Activated naive CD4-positive, alpha-beta T cell treated with anti-CD3 and anti-CD28 coated beads, Interleukin-2, amount 10 ng/mL, durations not matched to agents 7 days and 5 days (primary cell): ENCODE measurements at places on chromosomes 2 and 18.

GRCh38 chr2:146251328-146251727 lies 1593.5 kb upstream of the ACVR2A start:
- no peak for DNase-seq

DNA sequence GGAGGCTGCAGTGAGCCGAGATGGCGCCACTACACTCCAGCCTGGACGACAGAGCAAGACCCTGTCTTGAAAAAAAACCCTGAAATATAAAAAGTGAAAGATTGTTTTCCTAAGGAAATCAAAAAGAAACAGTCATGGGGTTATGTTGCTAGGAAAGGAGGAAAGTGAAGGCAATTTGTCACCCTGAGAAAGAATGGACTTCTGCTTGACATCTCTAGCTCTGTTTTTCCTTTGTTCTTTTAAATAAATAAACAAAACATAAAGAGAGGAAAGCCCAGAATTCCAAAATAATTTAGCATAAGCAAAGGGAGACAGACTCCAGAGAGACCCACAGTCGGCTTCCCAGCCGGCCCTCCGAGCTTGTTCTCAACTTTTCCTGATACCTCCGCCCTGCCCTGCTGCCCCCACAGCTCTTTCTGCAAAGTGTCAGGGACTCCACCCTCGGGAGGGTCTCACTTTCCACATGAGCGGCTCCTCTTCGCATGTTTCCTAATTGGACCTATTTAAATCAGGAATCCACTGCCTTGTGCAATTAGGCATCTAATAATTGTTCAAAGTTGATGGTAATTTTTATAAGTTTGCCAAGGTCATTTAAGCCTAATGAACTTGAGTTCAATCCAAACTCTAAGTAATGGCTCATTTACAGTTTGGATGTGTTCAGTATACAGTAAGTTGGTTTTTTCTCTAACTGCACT lies 49.8 kb upstream of the COPS8 start:
- no peak for DNase-seq

- DNase-seq = no peak
Observed at GRCh38 chr2:187228986-187229385, 219.1 kb downstream of the CALCRL start.

DNA sequence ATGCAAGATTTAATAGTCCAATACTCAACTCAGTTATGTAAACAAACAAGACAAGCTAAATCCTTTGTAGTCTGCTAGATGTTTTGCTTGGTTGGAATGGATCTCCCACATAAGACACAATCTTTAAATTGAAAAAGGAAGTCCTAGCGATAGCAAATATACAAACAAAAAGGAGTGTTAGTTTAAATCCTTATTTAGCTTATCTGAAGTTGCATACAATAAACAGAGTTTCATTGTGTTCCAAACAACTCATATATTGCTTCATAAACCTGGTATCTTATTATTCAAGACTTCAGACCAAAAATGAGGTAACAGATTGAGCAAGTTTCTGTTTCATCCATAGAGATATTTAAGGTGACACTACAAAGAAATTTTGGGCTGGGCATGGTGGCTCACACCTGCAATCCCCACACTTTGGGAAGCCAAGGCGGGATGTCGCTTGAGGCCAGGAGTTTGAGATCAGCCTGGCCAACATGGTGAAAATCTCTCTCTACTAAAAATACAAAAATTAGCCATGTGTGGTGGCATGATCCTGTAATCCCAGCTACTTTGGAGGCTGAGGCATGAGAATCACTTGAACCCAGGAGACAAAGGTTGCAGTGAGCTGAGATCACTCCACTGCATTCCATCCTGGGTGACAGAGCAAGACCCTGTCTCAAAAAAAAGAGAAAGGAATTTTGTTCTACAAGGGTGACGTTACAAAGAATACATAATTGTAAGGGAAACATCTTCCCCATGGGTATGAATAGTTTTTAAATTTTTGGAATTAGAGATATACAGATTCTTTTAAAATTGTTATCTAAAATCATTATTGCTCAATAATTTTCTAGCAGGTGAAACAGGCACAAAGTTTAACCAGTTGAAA lies 150.5 kb upstream of the L3MBTL4 start:
- DNase-seq = no peak

GRCh38 chr18:949724-950631 lies 45.3 kb downstream of the ADCYAP1 start:
- DNase-seq = no peak

DNA sequence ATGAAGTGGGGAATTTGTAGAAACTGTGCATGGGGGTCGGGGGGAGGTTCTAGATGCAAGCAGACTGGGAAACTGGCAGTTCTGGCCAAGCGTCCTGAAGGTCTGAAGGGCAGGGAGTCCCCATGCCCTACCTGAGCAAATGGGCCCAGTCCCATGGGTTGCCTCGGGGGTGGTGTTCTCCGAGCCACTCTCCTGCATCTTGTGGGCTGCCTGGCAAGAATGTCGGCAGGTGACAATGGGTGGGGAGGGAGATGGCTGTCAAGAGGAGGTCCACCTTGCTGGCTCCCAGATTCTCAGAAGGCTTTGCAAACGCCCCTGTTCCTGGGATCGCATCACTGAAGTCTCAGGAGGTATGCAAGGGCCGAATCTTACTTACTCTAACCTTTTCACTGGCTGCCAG lies 21.3 kb downstream of the INHBB start:
- DNase-seq = no peak

DNA sequence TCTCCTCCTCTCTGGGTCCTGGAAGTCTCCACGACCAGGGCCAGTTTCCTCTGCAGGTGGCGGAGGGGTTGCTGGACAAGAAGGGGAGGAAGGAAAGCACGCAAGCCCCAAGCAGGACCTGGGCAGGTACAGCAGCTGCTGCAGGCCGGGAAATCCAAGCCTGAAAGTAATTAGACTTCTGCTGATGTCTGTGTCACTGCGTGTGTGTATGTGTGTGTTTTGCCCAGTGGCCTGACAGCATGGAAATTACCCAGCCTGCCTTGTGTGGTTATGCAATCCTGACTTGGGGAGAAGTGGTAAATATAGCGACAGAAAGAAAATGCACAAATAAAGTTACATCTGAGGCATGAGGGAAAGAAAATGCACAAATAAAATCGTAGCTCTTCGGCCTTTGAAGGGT lies 121.8 kb upstream of the ZBTB14 start:
- DNase-seq = no peak

DNA sequence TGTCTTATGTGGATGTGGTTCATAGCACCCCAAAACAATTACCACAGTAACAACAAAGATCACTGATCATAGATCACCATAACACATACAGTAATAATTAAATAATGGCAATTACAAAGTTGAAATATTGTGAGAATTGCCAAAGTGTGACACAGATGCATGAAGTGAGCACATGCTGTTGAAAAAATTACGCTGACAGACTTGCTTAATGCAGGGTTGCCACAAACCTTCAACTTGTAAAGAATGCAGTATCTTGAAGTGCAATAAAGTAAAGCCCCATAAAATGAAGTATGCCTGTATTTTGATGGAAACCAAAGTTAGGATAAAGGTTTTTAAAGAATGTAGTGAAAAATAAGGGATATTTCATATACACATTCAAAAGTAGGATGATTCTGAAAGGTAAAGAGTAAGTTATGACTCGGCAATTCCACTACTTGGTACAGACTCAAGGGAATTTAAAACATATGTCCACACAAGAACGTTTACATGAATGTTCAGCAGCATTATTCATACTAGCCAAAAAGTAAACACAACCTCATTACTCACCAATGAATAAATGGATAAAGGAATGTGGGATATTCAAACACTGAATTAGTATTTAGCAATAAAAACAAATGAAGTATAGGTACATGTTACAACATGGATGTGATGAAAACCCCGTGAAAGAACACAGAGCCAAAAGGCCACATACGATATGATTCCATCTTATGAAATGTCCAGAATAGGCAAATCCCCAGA lies 61.6 kb downstream of the SCN9A start:
- no peak for DNase-seq

GRCh38 chr18:44792456-44793061 lies 111.9 kb downstream of the SETBP1 start:
- no peak for DNase-seq

GRCh38 chr18:78352910-78353309 lies 626.7 kb upstream of the SALL3 start:
- no peak for DNase-seq

- DNase-seq = no peak
Observed at GRCh38 chr18:68017385-68017784, 500.9 kb upstream of the DSEL start.

DNA sequence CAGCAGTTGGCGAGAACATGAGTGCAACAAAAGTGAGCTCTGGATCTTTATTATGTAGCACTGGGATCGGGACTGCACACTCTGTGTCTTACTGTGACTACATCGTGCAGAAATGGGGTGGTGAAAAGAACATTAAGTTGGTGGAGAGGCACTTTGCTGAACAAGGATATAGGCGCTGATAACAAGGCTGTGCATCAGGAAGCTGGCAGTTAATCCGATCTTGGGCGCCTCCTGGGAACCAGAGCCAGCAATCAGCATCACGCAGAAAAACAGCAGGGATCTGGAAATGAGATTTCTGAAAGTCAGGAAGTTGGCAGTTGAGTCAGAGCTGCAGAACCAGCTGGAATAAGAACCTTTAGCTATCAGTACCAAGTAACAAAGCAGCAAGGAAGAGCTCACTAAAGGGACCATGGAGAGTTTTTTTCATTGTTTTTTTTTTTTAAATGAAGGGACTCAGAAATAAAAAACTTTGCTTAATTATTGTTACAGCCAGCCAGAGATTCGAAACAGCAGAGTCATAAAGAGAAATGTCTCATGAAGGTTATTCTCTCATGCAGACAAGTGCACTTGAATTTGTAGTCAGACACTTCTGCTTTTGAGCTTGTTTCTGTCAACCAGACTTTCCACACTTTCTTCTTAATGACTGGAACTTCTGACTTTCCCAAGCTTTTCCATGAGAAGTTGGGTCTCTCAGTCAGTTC lies 22.8 kb upstream of the MYO3B start:
- DNase-seq = no peak
